ENCODE measurements at places on chromosomes 4 and X.

- no peak for DNase-seq
Measured at GRCh38 chrX:80246271-80246670, 174.0 kb upstream of the TENT5D start.

DNA sequence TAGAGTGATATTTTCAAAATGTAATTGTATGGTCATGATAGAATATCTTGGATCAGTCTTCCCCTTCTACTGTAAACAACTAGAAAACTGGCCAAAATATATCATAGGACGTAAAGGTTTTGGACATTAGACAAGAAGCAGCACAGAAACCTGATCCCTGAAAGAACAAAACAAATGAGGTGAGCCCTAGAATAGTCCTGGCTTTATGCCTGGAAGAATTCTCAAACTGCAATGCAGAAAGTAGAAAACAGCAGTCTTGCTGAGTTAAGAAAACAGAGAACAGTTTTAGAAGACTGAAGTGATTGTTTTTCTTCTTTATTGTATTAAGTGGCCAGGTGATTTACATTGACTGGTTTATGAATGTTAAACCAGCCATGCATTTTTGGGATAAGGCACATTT lies 19.5 kb downstream of the NSUN7 start:
- no peak for DNase-seq

GRCh38 chrX:68725756-68726365 lies 78.4 kb downstream of the STARD8 start:
- no peak for DNase-seq

DNA sequence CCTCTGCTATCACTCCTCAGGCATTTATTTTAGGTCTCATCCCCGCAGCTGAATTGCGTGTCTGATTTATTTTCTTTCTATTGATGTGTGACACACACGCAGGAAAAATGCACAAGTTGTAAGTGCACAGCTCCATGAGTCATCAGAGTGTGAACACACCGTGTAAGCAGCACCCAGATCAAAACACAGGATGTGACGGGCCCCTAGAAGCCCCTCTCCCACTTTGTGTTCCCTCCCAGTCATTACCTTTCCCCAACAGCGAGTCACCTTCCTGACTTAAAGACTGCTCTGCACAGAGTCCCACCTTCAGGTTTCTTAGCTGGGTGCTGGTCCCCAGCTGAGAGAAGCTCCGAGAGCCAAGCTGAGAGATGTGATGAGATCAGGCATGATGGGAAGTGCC lies 436.7 kb downstream of the MID1IP1 start:
- no peak for DNase-seq

DNA sequence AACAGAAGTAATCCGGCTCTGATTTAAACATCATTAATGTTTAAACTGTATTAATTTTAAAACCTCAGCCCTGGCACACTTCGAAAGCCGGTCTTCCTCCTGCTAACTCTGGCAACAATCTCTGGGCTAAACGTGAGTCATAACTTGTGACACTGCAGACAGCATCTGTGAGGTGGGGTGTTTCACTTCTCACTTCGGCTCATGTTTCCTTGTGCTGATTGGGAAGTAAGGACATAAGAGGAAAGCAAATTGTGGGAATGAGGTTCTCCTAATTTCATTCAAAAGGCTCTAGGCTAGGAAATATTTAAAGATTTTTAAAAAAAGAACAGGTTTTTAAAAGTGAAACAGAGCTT lies 139.9 kb upstream of the USP9X start:
- no peak for DNase-seq

- DNase-seq = no peak
Measured at GRCh38 chr4:97500423-97500822, 642.9 kb downstream of the STPG2 start.

GRCh38 chr4:7309181-7309580 lies 116.8 kb downstream of the SORCS2 start:
- DNase-seq = no peak

DNA sequence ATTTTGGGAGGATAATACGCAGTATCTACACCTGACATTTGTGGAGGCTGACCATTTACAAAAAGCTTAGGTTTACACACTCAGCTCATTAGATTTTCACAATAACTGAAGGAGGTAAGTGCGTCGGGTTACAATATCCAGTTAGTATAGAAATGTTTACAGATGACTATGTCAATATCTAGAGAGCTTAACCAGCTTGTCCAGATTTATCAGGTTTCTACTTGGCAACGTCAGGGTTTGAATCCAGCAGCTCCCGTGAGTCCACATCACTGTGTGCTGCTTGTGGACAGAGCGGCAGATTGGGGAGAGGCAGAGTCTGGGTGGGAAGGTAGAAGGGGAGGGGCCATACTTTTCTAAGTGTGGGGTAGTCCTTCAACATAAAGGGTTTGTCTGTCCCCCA lies 28.3 kb downstream of the ARHGAP10 start:
- DNase-seq = no peak

- no peak for DNase-seq
Measured at GRCh38 chr4:54015423-54016030, 48.9 kb downstream of the CHIC2 start.

Measured in fibroblast of skin of left biceps (primary cell).